ENCODE measurements at places on chromosomes 3 and 15.

GRCh38 chr3:117261983-117262421, 552.4 kb downstream of the TUSC7 start:
- DNase-seq, result no peak

GRCh38 chr15:37574985-37575384, 359.5 kb upstream of the TMCO5A start:
- DNase-seq, result no peak

DNA sequence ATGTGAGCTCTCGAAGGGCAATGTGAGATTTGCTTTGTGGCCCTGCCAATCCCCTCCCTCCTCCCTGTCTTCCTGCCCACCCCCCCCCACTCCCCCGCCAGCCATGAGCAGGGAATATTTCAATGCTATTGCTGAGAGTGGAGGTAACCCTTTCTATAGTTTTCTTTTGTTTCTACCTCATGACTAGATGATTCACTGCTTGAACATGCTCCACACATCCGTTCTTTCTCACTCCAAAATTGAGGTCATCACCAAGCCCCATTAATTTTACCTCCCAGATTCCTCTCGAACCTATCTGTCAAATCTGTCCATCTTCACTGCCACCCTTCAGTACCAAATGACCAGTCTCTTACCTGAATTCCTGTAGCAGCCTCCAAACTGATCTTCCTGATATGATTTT, 12.2 kb downstream of the ZNF774 start:
- no peak for DNase-seq

DNA sequence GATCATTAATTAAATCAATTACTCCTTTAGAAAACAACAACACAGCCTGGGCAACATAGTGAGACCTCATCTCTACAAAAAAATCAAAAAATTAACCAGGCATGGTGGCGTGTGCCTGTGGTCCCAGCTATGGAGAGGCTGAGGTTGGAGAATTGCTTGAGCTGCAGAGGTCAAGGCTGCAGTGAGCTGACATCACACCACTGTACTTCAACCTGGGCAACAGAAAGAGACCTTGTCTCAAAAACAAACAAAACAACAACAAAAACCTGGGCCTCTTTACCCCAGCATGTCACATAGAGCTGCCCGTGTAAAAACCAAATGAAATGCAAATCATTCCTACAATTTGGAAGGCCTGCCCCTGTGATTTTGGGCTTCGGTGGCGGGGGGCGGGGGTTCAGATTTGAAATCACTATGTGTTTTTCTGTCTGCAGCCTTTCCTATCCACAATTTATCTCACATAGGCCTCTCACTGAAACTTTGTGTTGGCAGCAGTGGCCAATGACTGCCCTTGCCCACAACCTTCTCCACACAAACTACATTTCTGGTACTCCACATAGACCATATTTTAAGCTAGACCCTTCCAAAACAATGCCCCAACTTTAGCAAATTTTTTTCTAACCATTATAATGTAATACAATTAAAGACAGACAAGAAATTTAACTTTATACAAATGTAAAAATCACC, 6.5 kb downstream of the ADAM10 start:
- DNase-seq, result no peak

- no peak for DNase-seq
These were observed 36.6 kb downstream of the RFX7 start for GRCh38 chr15:56207092-56207491.

GRCh38 chr3:195544230-195544536, 1.1 kb upstream of the PPP1R2 start:
- DNase-seq, result no peak

- peak; percentile 54 for DNase-seq
These were observed 171.1 kb downstream of the RORA start for GRCh38 chr15:61057830-61058529.

- no peak for DNase-seq
These were observed 11.1 kb downstream of the GP5 start for GRCh38 chr3:194387926-194388418.

DNA sequence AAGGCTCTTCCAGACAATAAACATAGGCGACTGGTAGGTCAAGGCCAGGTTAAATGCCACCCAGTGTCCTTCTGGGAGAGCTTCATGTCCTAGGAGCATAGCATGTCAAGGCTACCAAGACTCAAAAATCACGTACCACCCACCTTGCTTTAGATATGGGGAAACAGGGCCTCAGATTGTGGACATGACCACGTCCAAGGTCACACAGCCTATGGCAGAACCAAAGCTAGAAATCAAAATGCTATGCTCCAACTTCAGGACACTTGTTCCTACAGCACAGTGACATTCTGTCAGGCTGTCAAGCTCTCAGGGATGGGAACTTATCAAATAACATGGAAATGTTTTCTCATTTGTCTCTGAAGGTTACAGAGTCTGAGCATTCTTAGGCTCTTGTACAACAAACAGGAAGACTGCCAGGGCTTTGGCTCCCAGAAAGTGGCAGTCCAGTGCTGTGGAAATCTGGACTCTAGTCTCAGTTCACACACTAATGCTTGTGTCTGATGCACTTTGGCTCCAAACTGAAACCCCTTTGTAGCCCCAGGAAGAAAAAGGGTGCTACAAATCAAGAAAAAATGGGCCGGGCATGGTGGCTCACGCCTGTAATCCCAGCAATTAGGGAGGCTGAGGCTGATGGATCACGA, 170.4 kb upstream of the LPP start:
- peak; percentile 33 for DNase-seq

- no peak for DNase-seq
These were observed 376.3 kb downstream of the NLGN1 start for GRCh38 chr3:173773800-173774199.

DNA sequence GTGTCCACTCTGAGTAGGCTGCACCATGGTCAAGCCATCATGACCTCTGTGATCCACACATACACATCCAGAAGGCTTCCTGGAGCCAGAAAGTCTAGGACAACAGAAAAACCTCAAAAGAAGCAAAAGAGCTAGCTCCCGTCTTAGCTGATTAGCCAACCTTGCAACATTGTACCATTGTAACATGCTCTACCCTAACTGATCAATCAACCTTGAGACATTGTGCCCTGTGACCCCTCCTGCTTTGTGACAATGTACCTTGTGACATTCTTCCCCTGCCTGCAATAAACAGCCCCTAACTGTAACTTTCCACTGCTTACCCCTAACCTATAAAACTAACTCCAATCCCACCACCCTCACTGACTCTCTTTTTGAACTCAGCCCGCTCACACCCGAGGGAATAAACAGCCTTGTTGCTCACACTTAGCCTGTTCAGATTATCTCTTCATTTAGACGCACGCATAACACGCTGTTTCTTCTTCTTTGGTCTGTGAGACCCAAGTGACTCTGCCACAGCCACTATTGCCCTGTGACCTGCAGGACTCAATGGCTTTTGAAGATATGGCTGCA, 1104.6 kb downstream of the OTOL1 start:
- no peak for DNase-seq

DNA sequence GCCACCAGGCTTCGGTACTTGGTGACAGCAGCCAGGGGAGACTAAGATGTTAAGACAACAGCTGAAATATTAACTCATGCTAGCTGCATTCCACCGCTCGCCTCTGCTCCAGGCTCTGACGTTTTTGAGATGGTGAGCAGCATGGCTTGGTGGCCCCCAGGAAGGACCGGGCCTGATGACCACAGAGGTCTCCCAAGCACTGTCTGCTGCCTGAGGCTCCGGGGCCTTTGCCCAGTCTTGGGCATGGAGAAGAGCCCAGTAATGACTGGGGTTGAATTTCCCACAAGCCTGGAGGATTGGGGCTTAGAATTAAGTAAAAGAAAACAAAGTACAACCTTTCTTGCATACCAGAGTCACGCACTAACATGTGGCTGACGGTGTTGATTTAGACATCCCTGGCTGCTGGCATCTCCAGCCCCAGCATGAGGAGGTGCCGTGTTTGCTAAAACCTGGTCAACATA, 243.6 kb upstream of the LYSMD4 start:
- no peak for DNase-seq

DNA sequence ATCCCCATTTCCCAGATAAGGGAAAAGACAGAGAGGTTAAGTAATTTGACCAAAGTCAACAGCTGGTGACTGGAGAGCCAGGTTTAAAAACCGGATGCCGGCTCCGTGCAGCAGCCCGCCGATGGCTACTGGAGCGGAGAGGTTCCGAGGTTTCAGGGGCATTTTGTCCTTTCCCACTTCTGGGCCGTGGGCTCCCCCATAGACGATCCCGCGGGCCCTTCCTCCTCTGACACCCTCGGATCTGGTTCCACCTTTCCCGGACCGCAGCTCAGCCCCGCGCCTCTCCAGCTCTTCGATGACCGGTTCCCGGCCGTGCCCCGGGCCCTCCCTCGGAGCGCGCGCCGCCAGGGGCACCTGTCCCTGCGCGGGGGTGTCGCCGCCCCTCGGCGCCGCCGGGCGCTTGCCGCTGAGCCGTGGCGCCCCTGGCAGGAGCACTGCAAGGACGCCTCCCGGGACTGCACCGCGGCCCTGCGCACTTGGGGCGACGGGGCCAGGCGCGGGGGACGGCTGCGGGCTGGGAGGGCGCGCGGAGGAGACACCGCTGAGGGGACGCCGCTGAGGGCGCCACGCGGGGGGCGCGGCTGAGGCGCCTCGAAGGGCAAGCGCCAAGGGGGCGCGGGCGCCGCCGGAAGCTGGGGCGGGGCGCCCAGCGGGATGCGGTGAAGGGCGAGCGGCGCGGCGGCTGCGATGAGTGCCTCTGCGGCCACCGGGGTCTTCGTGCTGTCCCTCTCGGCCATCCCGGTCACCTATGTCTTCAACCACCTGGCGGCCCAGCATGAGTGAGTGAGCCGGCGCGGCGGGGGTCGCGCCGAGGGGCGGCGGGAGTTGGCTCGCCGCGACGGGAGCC, at the start of gene TM6SF1:
Gene TM6SF1, plus strand, starts transcription at position 652 of the 847 bp plus-strand sequence. Its CDS starts 36 bp downstream, at position 688.
- no peak for DNase-seq

DNA sequence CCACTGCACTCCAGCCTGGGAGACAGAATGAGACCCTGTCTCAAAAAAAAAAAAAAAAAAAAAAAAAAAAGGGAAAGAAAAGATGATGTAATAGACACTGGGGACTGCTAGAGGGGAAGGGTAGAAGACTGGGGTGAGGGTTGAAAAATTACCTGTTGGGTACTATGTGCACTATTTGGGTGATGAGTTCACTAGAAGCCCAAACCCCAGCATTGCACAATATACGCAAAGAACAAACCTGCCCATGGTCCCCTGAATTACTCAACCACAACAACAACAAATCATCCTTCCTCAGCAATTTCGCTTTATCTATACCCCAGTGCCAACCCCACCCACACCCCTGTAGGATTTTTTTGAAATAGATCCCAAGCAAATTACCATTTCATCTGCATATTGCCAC, 13.5 kb downstream of the NIPA1 start:
- DNase-seq, result no peak

GRCh38 chr3:55198554-55198953, 270.7 kb upstream of the LRTM1 start:
- no peak for DNase-seq

GRCh38 chr3:78761126-78761525, 1006.7 kb downstream of the ROBO1 start:
- DNase-seq, result no peak

DNA sequence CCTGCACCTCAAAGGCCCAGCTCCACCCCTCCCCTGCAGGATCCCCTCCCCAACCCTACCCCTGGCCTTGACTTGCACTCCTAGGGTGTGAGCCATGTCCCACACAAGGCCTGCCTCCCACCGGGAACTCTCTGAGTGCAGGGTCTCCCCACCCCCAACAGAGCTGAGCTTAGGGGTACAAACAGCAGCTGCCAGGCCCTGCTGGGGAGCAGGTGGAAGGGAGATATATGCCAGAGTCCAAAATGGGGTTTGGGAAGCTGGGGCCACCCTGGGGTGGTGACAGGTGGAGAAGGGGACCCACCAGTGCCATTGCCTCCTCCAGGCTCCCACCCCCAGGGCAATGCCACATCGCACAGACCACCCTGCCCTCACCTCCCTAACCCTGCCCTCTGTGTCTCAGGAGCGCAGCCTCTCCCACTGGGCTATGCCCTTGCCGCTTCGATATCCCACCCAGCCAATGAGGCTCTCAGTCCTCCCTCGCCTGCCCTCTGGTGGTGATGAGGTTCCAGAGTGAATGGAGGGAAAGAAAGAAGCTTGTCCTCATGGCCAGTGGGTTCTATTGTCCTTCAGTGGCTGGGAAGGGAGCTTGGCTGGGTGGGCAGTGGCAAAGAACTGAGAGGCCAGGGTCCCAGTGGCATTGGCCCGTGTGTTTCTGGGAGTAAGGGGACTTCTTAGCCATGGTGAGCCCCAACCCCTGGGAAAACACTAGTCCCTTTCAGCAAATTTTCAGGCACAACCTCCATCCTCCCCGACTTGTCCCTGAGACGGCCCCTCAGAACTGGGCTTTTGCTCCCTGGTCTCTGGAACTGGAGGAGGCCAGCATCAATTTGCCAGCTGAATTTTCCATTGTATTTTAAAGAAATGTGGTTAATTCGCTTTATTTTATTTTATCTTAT, 46.8 kb downstream of the CYP11A1 start:
- peak; percentile 53 for DNase-seq

DNA sequence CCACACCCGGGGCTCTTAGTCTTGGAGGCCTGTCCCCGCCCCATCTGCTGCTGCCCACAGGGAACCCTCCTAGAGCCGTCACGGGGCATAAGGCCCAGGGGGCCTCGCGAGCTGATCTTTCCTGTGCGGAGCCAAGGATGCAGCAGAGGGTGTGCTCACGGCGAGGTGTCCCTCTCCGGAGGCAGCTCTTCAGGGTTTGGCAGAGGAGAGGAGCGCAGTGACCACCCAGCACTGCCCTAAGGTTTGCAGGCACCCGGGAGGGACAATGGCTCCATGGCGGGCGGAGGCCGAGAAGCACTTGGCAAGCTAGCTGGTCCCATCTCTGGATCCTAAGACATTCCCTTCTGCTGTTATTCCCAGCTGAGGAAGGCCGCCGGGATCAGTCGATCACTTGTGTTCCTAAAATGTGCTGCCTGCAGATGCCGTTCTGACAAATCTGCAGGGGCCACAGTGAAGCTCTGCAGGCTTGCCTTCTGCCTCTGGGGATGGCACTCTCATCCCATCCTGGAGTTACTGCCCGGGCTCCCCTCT, 47.4 kb upstream of the PCSK6 start:
- DNase-seq, result no peak

- no peak for DNase-seq
These were observed 926.6 kb downstream of the EPHA3 start for GRCh38 chr3:90034038-90034437.

GRCh38 chr15:20367093-20367492, 174.5 kb downstream of the GOLGA6L6 start:
- DNase-seq, result no peak

- no peak for DNase-seq
These were observed 75.0 kb downstream of the CORO2B start for GRCh38 chr15:68653801-68654200.

- DNase-seq, result no peak
These were observed 18.3 kb upstream of the LAMP3 start for GRCh38 chr3:183180784-183181295.

GRCh38 chr3:87247430-87247773, 20.3 kb downstream of the CHMP2B start:
- DNase-seq, result no peak

DNA sequence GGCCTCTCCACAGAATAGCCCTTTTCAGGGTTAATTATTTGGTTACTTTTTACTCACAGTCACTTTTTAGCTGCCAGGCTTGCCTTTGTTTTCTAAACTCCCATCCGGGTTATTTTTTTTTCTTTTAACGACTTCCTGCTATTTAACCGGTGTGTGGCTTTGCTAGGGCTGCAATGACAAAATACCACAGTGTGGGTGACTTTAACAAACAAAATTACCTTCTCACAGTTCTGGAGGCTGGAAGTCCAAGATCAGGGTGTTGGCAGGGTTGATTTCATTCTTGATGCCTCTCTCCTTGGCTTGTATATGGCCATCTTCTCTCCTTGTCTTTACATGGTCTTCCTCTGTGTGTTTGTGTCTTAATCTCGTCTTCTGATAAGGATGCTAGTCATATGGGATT, 91.5 kb downstream of the IL1RAP start:
- no peak for DNase-seq

- DNase-seq, result no peak
These were observed 62.0 kb downstream of the TLE3 start for GRCh38 chr15:70035719-70036077.
